ENCODE measurements at places on chromosomes 11 and 22.

DNA sequence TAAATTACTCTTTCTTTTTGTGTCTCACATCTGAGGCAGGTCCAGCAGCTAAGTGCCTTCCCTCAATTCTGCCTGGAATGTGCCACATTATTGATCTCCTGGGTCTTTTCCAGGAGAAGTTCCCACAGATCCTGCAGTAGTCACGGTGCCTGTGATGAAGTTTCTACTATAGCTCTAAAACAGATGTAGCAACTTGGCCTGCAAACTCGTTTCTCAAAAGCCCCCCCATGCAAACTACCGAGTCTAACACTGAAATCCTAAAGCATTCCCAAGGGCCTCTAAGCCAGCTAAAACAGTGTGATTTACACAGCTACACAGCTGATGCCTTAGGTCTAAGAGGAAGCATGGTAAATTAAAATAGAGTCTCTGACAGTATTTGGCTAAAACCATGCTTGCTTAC is 54.3 kb downstream of the DDI1 start:
- DNase-seq, result no peak

- DNase-seq, result no peak
Observed at GRCh38 chr22:28222052-28222451, 303.0 kb upstream of the PITPNB start.

- peak; percentile 42 for DNase-seq
Observed at GRCh38 chr11:133834682-133835592, 10.4 kb downstream of the SPATA19 start.

- no peak for DNase-seq
Observed at GRCh38 chr11:29331451-29332010, 685.3 kb downstream of the KCNA4 start.

DNA sequence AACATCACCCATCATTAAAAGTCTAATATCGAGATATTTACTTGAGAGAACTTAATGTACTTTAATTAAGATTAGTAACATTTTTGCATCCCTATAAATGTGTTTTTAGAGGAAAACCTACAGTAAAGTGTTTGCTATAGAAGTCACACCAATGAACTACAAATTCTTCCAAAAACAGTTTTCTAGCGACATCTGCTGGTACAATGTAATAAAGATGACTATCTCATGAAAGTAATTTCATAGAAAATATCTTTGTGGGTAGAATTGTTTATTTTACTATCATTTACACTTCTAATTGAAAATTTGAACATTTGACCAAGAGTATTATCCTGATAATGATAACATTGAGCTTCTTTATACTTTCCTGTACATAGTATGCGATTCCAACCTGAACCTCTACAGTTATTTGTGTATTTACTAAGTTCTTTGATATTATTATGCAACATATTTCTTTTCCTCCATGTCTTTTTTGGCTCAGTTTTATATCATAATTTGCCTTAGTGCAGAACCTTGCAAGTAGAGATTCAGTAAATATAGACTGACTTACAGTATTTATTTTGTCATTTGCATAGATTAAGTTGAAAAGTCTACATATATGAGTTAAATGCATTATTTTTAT is 252.7 kb downstream of the TMEM135 start:
- DNase-seq, result peak; percentile 9

GRCh38 chr11:86063536-86063935 is 5.3 kb downstream of the PICALM start:
- no peak for DNase-seq

- DNase-seq, result no peak
Observed at GRCh38 chr11:27786331-27786730, 86.1 kb upstream of the BDNF start.

DNA sequence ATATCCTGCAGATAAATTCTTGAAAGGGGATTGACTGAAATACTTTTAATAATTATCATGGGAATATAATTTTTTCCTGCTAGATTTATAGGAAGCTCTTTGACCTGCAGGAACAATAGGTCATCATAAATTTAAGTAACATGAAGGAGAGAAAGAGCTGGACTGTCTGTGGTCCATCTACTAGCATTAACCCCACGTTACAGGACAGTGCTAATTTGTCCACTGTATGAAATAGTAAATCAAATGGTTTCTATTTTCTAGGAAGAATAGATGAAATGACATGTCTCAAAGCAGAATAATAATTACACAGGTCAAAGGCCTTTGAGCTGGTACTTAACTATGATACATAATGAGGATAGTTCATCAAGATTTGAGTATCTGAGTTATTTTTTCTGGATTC is 825.4 kb upstream of the CNTN5 start:
- no peak for DNase-seq

DNA sequence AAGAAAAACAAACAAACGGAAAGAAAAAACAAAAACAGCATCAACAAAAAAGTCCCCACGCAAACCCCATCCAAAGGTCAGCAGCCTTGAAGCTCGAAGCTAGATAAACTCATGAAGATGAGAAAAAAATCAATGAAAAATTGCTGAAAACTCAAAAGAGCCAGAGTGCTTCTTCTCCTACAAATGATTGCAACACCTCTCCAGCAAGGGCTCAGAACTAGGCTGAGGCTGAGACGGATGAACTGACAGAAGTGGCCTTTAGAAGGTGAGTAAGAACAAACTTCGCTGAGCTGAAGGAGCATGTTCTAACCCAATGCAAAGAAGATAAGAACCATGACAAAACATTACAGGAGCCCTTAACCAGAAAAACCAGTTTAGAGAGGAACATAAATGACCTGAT is 18.4 kb upstream of the FTH1 start:
- no peak for DNase-seq

DNA sequence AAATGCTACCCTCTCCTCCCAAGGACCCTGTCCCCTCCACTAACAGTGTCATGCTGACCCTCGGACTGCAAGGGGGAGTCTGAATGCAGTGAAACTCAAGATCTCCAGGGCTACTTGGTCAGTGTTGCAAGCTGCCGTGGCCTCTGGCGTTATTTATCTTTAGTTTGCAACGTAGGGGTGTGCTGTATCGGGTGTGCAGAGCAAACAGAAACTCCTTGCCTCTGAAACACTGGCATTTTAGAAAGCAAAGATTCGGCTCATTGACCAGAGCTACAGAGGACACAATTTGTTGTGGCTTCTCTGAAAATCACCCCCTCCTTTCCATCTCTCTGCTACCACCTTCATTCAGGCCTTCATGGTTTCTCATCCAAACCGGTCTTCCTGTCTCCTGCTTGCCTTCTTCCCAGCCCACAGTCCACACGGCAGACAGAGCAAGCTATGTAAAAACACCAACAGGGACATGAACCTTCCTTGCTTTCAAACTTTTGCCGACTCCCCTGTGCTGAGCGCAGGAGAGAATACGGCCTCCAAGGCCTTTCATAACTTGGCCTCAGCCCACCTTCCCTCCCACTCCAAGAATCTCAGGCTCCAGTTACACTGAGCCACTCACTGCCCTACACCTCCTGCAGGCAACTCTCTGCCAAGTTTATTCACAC is 14.9 kb downstream of the FZD4 start:
- no peak for DNase-seq

DNA sequence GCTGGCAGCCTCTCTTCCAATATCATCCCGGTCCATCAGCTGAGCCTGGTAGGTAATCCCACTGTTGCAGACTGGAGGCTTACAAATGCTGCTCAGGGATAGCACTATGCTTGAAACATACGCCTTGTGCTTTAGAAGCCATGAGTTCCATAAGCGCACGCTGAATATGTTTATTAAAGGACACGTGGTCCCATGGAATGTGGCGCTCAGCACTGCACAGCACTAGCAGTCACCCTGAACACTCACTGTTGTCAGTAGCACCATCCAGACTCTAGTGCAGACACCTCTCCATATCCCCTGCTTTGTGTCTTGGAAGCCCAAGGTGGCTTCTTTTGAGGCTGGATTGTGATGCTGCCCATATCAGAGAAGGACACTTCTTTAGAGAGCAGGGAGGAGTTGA is 120.9 kb downstream of the MAML2 start:
- no peak for DNase-seq

DNA sequence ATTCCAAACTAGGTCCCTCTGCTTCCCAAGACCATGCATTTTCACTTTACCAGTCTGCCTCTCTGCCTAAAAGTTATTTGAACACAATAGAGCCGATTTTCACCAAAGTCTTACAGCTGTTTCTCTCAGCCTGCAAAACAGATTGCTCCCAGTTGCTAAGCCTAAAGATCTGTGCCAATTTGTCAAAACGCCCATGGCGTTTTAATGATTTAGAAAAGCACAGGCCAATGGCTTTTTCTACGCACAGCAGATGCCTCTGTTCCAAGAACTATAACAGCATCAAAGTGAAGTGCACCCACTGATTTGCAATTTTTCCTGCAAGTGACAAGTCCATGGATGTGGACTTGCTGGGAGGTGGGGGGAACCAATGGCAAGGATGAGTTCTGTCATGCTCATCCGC is 173.9 kb upstream of the SYN3 start:
- DNase-seq, result no peak

- DNase-seq, result no peak
Observed at GRCh38 chr11:36792996-36793914, 195.2 kb upstream of the RAG2 start.

DNA sequence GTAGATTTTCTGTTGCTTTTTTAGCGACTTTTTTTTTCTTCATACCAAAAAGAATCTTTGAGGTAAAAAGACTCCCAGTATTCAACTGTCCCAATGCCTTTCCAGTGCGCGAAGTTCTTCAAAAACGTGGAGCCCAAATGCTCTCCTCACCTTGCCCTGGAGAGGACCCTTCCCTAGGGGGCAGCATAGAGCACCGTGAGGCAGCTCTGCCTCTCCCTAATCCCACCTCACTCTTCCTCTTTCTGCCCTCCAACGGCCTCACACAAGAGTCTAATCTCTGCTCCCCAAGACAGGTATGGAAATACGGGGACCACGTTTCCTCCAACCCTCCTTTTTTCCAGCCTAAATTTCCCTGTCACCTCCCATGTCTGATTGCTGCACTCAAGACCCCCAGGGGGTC is 117.5 kb upstream of the ALX4 start:
- DNase-seq, result no peak

- no peak for DNase-seq
Observed at GRCh38 chr11:46319074-46319453, 28.2 kb upstream of the DGKZ start.

DNA sequence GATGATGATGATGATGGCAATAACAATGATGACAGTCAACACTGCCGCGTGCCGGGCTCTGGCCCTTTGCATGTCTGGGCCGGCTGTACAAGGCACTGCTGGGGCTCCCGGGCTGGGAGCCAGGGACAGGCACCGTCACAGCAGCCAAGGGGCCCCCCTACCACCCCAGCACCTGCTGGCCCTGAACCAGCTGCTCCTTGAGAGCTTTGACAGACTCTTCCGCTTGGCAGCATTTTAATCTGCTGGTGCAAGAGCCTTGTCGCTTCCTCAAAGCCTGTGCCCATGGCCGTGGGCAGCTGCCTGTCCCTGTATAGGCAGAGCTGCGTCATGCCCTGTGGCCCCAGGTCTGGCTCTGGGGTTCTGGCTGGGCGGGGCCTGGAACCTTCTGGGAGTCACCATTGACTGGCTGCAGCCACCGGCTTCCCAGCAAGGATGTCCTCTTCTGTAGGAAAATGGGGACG is 12.9 kb upstream of the MUC6 start:
- DNase-seq, result no peak

GRCh38 chr11:100888836-100889235 is 201.7 kb downstream of the ARHGAP42 start:
- DNase-seq, result no peak

- no peak for DNase-seq
Observed at GRCh38 chr11:2655016-2655719, 44.6 kb downstream of the KCNQ1OT1 start.

DNA sequence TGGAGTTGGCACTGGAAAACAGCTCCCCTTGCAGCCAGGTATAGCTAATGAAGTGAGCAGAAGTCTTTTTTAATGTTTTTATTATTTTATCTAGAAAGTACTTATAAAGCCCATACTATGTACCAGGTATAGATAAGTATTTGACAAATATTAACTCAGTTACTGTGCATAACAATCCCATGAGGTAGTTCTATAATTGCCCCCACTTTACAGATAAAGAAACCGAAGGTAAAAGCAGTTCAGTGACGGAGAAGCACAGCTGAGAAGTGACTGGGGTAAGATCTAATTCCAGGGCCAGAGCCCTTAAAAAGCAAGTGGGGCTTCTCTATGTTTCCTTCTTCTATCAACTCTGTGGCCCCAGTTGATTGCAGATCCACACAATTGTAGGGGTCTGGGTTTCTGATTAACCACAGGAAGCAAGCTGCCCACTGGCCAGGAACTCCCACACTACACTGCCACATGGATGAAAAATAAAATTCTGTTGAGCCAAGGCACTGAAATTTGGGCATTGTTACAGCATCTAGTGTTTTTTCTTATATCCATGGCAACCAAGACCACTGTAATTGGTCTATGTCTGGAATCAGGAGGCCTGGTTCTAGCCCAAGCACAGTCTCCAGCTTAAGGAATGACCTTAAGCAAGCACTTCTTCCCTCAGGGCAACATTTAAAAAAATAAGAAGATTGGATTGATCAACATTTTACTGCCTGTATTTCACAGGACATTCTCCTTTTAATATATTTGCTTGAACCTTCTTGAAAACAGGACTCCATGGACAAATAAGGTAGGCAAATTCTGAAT is 55.3 kb upstream of the TEAD1 start:
- no peak for DNase-seq

- no peak for DNase-seq
Observed at GRCh38 chr11:43577566-43578264, 102.8 kb upstream of the HSD17B12 start.

- no peak for DNase-seq
Observed at GRCh38 chr11:69213316-69213715, 57.6 kb downstream of the SMIM38 start.

GRCh38 chr11:22577854-22578253 is 47.8 kb downstream of the FANCF start:
- no peak for DNase-seq

DNA sequence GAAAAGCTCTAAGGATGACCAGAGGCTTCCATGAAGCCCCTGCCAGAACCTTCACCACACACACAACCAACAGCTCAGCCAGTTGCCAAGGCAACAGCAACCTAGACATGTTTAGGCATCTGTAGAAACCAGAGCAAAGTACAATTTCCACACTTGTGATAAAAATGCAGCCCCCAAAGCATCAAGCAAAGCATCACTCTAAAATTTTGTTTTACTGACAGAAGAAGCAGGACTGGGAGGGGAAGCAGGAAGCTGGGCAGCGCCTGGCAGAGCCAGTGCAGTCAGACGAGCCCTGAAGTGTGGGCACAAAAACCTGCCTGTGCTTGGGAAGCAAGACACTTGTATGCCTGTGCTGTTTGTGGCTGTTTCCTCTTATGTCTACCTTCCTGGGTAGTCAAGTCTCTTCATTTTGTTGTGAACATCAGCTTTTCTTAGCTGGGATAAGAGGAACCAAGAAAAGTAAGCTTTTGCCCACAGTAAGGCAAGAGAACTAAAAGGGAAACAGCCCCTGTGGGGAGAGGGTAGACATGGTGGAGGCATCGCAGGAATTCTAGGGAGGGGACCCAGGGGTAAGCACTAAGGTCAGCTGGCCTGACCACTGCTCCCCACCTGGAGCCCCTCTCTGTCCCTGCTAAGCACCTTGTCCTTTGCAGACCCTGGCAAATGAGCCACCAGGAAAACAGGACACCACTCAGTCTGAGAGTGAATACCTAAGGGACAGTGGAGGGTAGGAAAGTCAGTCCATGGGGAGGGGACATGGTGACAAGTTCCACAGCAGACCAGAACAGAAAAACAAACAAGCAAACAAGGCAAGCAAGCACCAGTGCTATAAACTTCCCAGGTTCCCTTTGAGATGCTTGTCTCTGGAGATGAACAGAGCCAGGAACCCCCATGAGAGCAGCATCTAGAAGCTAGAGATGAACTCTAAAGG is 13.4 kb downstream of the PACSIN2 start:
- no peak for DNase-seq

Measured in GM18507 (cell line).